Activated effector memory CD4-positive, alpha-beta T cell treated with Interleukin-2 at 50 U/mL for 16 hours (primary cell): ENCODE measurements at places on chromosomes 12 and 14.

- DNase-seq = no peak
These were observed 23.8 kb upstream of the POLR3B start for GRCh38 chr12:106333756-106334155.

GRCh38 chr12:31773867-31774266, 45.0 kb upstream of the AMN1 start:
- DNase-seq = no peak

DNA sequence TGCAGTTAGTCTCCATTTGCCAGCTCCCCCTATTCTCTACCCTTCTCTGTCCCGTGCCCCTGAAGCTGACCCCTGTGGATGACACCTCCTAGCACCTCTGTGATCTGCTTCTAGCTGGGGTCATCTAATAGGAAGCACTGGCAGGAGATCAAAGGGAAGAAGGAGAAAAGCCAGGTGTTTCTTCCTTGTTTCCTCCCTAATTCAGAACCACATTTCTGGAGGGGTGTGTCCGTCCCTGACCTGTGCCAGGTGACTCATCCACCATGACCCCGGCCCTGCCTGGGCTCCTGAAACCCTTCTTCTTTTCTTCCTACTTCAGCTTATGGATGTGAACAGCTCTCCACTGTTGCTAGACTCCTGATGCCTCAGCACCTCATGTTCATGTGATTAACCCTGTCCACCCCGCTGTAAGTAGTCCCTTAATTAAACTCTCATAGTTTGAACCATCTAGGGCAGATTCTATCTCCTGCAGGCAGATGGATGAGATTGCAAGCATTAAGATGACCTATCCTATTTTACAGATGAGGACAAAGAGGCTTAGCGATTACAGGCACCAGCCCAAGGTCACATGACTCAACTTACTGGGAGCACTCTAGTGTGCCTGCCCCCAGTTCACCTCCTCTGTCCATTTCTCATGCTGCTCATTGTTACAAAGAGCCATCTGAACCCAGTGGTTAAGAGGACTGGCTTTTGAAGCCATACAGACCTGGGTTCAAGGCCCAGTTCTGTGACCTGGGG, 770.5 kb downstream of the MED13L start:
- DNase-seq = no peak

DNA sequence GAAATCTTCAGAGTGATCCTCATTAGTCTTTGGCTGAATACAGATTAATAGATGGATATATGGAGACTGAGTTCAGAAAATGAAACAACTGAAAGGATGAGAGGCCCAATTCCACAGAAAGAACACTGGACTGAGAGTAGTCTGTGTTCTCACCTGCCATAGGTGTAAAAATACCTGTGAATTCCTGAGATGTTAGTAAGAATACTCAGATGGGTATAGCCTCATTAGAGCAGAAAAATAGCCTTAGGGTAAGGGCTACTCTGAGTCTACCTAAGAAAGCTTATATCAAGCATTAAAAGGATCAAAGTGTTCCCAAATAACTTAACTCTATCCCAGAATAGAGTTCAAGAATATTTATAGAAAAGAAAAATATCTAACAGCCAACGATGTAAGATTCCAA, 1510.3 kb upstream of the SEL1L start:
- no peak for DNase-seq

DNA sequence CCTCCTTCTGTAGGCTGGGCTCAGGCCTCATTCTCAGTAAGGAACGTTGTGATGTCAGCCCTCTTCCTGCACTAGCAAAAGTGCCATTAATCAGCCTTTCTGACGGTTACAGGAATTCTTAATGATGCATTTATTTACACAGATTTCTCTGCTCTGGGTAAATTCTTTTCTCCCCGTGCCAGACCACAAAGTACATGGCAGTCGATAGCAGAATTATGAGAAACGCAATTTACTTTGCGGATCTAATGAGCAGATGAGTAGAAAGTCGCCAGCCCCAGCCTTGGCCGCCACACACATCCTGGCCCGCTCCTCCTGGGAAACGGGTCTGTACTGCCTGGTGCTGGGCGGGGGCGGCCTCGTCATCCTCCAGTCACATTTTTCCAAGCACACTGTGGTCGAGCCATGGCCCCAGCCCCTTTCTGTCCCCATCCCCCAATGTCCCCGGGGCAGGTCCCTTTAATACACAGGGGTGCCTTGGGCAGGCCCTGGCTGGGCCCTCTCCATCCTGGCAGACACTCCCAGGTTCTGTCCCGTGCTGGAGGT, 25.9 kb downstream of the NOC4L start:
- no peak for DNase-seq

- no peak for DNase-seq
These were observed 720.9 kb upstream of the TBX3 start for GRCh38 chr12:115404761-115405470.

DNA sequence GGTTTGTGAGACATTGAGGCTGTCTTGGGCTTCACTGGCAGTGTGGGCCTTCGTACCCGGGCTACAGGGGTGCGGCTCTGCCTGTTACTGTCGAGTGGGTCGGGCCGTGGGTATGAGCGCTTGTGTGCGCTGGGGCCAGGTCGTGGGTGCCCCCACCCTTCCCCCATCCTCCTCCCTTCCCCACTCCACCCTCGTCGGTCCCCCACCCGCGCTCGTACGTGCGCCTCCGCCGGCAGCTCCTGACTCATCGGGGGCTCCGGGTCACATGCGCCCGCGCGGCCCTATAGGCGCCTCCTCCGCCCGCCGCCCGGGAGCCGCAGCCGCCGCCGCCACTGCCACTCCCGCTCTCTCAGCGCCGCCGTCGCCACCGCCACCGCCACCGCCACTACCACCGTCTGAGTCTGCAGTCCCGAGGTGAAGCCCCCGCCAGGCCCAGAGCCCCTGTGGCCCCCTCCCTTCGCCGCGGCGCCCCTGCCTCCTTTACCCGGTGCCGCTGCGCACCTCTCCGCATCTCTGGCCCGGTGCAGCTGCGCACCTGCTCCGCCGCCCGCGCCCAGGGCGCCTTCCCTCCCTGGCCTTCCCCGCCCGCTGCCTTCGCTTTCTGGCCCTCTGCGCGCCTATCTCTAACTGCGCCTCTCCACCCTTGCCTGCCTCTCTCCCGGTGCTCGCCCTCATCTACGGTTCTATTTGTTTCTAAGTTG, at the start of gene ENO2:
TSS of gene ENO2 (plus strand) at position 335 of the 701 bp plus-strand sequence. CDS start 1,253 bp downstream, outside the sequence.
- DNase-seq = peak; percentile 79

GRCh38 chr12:131749618-131750315, 38.9 kb downstream of the SFSWAP start:
- DNase-seq = no peak

GRCh38 chr12:72136792-72137191, 135.4 kb upstream of the TRHDE start:
- DNase-seq = no peak

GRCh38 chr12:42908712-42909111, 319.2 kb upstream of the PRICKLE1 start:
- DNase-seq = no peak

DNA sequence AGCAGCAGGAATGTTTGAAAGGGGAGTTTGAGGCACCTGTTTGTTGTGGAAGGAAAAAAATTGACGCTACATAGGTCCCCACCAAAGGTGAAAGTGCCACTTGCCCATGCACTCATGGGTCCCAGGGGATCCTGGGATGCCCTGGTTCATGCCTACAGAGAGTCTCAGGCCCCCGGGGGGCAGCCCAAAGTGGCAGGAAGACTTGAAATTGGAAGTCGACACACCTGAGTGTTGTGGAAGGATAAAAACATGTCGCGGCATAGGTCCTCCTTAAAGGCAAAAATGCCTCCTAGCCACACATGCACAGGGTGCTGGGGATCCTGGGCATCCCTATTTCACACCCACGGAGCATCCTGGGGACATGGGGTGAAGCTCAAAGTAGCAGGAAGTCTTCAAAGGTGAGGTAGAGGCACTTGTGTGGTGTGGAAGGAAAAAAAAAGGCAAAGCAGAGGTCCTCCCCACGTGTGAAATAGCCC, 576.1 kb downstream of the ALG10 start:
- no peak for DNase-seq

DNA sequence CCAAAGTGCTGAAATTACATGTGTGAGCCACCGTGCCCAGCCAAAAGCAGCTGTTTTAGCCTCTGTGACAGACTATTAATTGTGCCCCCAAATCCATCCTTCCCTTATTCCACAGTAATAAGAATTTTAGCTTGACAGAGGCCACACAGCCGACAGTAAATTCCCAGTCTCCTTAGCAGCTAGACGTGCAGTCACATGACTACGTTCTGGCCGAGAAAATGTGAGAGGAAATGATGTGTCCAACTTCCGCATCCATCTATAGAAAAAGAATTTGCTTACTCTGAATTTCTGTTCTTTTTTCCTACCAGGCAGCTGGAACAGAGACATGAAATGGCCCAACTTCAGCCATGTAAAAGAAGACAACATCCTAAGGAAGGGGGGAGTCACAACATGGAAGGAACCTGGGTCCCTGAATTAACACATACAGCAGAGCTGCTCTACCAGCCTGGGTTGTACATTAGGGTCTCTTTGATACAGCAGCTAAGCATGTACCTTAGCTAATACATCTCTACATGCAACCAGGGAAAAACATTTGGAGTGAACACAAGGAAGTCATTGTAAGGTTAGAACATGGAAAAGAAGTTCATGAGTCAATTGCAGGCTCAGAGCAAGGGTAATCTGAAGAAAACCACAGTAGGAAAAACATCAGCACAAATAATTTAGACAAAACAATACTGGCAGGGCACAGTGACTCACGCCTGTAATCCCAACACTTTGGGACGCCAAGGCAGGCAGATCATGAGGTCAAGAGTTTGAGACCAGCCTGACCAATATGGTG, 35.5 kb downstream of the CIT start:
- DNase-seq = no peak

DNA sequence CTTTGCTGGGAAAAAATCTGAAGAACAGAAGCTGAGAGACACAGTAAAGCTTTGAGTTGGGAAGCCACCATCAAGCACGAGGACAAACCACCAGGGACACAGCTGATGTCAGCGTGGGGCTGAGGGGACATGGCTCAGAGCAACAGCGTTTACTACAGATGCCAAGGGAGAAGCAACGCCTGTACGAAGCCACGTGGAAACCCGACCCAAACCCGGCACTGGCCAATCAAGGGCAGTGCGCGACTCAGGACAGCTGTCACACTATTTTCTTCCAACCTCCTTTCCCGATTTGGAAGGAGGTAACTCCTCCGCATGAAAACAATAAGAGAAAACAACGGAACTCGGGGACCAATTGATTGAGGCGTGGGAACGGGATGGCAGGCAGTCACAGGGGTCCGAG, 20.2 kb upstream of the CHGA start:
- no peak for DNase-seq

DNA sequence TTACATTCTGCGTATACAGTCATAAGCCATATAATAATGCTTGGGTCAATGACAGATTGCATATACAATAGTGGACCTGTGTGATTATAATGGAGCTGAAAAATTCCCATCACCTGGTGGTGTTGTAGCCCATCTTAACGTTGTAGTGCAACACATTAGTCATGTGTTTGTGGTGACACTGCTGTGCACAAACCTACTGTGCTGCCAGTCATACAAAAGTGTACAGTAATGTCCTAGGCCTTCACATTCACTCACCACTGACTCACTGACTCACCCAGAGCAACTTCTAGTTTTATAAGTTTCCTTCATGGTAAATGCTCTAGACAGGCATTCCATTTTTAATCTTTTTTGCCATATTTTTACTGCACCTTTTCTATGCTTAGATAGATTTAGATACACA, 194.8 kb upstream of the SEL1L start:
- no peak for DNase-seq

DNA sequence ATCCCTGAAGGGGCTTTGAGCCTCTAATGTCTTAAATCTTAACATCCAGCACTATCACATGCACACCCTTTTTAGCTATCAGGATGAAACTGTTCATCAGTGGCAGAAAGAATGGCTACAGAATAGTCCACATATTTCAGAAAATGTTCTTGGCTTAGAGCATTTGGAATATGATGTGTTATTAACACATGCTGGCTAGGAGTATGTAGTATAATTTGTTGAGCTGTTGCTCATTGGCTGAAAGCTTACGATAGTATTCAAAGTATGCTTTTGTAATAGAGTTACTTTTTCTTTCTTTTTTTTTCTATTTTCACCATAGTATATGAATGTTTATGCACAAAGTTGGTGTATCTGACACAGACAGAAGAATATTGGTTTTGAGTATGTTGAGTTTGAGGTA, 55.1 kb downstream of the MNAT1 start:
- no peak for DNase-seq

DNA sequence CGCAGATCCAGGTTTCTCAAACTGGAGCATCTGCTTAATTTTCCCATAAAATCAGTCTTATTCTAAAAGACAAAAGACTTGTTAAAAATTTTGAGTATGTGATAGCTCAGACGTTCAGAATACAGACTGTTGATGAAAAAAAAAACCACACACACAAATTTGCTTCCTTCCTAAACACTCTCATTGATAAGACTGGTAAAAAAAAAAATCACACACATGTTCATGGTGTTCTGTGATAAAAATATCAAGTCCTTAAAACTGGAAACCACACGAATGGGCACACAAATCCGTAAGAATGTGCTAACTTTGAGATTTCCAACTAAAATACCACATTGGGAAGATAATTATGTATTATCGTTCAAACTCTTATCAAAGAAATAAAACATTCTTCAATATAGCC, 6.7 kb upstream of the ARID4A start:
- no peak for DNase-seq
